ENCODE measurements at places on chromosomes 2 and 18.
A peak's percentile ranks its signal among the peaks of the same experiment; 100 is the strongest.

DNA sequence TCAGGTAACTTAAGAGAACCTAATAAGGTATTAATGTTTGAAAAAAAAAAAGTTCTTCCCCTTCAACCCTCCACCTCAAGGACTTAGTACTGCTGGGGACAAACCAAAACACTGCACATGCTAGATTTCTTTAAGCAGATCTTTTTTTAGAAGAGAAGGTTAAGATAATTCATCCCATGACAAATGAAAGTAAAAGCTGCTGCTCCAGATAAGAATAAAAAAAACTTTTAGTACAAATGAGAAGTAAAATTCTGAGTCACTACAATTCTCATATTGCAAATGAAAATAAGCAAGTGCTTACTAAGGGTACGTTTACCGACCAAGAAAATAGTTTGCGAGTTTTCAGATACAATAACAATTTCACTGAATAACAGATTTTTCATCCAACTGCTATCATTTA lies 8.9 kb downstream of the STAM2 start:
- no peak overlapping the region for H3K4me3 ChIP-seq
- H3K4me1 ChIP-seq: peaks cover 14% of the 10 kb centered on the region
- H3K27ac ChIP-seq: no peak overlapping the region
- no peak for DNase-seq
- H3K36me3 ChIP-seq: peaks cover 14% of the 10 kb centered on the region
- no peaks in the 10 kb centered on the region for H3K27me3 ChIP-seq

- no peak overlapping the region for H3K27ac ChIP-seq
- H3K4me1 ChIP-seq: peaks cover 2% of the 10 kb centered on the region
- H3K36me3 ChIP-seq: peaks cover 8% of the 10 kb centered on the region
- no peak overlapping the region for H3K4me3 ChIP-seq
- no peak for DNase-seq
Measured at GRCh38 chr2:128422571-128422970, 103.9 kb upstream of the HS6ST1 start.

DNA sequence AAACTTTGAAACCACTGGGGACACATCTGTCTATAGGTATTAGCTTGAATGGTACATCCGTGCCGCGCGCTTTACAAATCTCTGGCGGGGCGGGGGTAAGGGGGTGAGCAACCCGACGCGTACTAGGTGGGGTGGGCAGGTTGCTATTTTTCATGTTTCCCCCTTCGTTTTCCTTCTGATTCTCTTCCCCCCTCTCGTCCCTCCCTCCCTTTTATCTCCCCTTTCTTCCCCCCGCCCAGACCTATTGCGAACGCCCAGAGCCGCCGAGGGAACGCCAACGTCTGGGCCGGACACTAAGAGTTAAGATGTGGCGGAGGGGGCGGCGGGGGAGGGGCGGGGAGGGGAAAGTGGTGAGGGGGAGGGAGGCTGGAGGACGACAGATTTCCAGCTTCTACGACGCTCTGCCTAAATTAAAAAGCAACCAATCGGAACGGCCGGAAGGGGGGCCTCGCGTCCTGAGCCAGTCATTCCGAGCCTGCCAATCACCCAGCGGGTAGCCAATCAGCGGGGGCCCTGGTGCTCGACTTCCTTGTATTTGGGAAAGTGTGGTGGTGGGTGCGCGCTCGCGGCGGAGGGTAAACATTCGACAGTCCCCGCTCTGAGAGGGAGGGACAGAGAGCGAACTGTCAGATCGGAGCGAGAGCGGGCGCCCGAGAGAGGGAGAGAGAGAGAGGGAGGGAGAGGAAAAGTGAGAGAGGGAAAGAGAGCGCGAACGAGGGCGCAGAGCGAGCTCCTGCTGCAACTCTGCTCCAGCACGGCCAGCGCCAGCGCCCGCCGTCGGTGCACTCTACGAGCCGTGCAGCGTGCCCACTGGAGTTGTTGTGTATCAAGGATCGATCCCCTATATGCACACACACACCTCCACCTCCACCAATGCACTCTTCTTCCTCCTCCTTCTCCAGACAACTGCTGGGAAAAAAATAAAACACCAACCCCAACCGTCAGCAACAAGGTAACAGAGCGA lies at the start of gene POU3F3:
Gene POU3F3 (plus strand): TSS at position 582 of the 964 bp plus-strand sequence. CDS start 1,396 bp downstream, outside the sequence.
- DNase-seq: no peak
- H3K27ac ChIP-seq: peak within 1 kb of the TSS; percentile 73
- H3K4me3 ChIP-seq: peak within 1 kb of the TSS; percentile 69
- H3K4me1 ChIP-seq: peaks cover 20% of the 10 kb centered on the region

GRCh38 chr18:65955747-65956146 lies 204.9 kb downstream of the CDH7 start:
- H3K27ac ChIP-seq: no peak overlapping the region
- H3K4me3 ChIP-seq: no peak overlapping the region
- no peaks in the 10 kb centered on the region for H3K27me3 ChIP-seq
- no peaks in the 10 kb centered on the region for H3K36me3 ChIP-seq

DNA sequence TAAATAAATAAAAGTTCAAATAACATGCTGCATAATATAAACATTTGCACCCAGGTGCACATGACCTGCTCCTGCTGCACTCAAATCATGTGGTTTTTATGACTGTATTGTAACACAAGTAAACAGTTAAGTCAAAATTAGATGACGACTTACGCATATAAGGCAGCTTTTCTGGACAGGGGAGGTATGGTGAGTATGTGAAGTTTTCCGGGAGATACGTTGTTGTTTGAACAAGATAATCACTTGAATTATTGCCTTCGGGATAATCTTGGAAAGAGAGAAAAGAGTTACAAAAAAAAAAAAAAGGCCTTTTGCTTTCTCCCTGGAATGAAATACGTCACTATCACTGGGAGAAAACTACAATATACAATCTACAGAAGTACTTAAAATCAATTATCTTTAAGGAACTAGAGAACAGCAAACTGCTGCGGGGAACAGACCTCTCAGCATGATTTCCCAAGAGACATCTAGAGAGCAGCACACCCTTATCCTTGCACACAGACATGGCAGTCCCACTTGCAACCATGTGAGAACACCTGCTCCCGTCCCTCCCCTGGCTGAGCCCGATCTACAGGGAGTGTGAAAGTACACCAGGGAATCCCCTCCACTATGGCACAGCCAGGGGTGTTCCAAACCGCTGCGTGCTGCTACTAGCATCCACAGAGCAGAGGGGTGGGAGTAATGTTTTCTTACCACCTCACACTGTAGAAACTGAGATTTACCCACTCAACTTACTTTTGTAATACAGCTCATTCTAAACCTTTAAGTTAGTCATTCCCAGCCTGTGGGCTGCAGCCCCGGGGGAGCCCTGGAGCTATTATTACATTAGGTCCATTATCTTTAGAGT lies 26.3 kb downstream of the B4GALT6 start:
- peaks cover 36% of the 10 kb centered on the region for H3K36me3 ChIP-seq
- DNase-seq: no peak
- H3K27ac ChIP-seq: peak overlapping the region; percentile 86
- H3K27me3 ChIP-seq: no peaks in the 10 kb centered on the region
- peak overlapping the region; percentile 7 for H3K4me3 ChIP-seq
- H3K4me1 ChIP-seq: peaks cover 20% of the 10 kb centered on the region

DNA sequence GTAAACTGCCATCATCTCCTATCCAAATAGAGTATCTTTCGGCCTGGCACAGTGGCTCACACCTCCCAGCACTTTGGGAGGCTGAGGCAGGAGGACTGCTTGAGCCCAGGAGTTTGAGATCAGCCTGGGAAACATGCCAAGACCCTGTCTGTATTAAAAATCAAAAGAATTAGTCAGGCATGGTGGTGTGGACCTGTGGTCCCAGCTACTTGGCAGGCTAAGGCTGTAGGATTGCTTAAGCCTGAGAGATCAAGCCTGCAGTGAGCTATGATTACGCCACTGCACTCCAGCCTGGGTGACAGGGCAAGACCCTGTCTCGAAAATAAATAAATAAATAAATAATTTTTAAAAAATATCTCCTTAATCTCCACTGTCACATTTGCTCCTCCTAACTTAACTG lies 14.7 kb upstream of the ARPC2 start:
- peaks cover 34% of the 10 kb centered on the region for H3K27me3 ChIP-seq
- no peaks in the 10 kb centered on the region for H3K36me3 ChIP-seq
- H3K4me1 ChIP-seq: no peaks in the 10 kb centered on the region
- no peak overlapping the region for H3K27ac ChIP-seq

GRCh38 chr2:48232351-48232750 lies 297.6 kb upstream of the STON1 start:
- no peaks in the 10 kb centered on the region for H3K36me3 ChIP-seq
- DNase-seq: no peak
- H3K27ac ChIP-seq: no peak overlapping the region
- H3K4me1 ChIP-seq: peaks cover 3% of the 10 kb centered on the region
- no peaks in the 10 kb centered on the region for H3K27me3 ChIP-seq

DNA sequence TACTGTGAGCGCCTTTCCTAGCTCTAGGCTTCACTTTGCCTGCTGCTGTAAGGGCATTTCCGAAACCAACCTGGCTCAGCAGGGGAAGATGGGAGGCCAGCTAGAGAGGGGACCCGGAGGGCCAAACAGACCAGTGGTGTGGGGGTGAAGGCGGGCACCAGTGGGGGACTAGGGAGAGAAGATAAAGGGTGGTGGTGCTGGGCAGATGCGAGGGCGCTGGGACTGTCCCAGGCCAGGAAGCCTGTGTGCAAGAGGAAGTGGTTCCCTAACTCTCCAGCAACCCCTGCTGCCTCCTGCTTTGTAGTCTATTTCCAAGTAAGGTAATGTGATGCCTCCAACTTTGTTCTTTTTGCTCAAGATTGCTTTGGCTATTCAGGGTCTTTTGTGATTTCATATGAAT lies 73.1 kb downstream of the DNAH7 start:
- no peak for DNase-seq
- peaks cover 6% of the 10 kb centered on the region for H3K27me3 ChIP-seq
- no peak overlapping the region for H3K4me3 ChIP-seq
- H3K27ac ChIP-seq: no peak overlapping the region
- H3K4me1 ChIP-seq: no peaks in the 10 kb centered on the region

DNA sequence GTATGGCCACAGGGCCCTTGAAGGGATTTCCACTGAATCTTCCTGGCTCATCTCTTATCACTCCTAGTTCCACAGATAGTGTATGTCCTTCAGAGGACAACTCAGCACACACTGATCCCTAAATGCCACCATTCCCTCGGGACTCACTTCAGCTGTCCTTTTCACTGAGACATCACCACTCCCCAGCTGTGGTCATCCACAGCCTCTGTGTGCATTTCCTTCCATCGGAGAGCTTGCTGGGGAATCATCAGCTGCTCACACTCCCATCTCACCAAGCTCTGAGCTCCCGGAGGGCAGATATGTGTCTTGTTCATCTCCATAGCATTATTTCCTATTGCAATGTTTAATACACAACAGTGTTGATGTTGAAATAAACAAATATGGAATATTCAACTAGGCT lies 759.5 kb downstream of the RNF144A start:
- DNase-seq: no peak
- no peak overlapping the region for H3K27ac ChIP-seq
- no peaks in the 10 kb centered on the region for H3K27me3 ChIP-seq
- no peaks in the 10 kb centered on the region for H3K4me1 ChIP-seq
- no peaks in the 10 kb centered on the region for H3K36me3 ChIP-seq
- H3K4me3 ChIP-seq: no peak overlapping the region

DNA sequence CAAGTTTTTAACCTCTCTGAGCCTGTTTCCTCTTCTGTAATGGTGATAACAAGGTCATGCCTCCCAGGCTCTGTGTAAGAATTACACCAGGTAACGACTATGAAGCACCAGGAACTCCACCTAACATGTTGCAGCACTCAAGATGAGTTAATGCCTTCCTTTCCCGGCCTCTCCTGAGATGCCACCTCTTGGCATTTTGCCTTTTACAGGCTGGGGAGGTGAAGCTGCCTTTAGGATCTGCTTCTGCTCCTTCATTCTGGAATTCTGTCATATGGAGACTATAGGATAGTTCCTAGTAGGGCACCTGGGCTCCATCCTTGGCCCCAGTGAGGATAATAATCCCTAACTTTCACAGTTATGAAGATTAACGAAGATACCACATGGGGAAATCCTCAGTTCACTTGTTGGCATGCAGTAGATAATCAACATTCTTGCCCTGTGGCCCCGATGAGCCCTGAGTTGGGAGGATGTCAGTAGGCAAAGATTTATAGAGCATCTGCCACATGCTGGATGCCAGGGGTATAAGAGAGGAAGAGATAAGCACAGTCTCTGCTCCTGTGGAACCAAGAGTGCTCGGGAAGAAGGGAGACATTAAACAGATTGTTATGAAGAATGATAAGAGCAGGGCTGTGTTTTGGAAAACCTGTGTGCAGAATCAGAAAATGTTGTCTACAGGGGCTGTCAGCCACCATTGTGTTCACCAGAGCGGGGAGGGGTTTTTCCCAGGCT lies 43.9 kb upstream of the KCNF1 start:
- H3K4me3 ChIP-seq: no peak overlapping the region
- peaks cover 20% of the 10 kb centered on the region for H3K27me3 ChIP-seq
- H3K36me3 ChIP-seq: peaks cover 2% of the 10 kb centered on the region
- H3K4me1 ChIP-seq: peaks cover 8% of the 10 kb centered on the region
- no peak overlapping the region for H3K27ac ChIP-seq
- DNase-seq: no peak
